ENCODE measurements at places on chromosomes 11 and 22.

DNA sequence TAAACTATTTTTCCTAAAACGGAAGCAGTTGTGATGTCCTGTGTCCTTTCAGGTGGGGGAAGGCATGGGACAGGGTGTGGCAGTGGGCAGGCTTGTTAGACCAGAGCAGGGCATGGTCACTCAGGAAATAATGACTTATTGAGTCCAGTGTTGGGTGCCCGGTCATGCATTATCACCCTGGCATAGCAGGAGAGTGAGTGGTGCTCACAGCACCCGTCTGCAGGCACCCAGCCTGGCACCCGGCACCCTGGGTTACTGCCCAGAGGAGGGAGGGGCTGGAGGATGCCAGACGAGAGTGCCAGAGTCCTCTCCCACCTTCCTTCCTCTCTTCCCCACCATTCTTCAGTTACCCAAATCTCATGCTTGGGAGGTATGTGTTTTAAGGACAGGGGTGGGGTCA is 59.1 kb downstream of the ST3GAL4 start:
- no peak for DNase-seq

DNA sequence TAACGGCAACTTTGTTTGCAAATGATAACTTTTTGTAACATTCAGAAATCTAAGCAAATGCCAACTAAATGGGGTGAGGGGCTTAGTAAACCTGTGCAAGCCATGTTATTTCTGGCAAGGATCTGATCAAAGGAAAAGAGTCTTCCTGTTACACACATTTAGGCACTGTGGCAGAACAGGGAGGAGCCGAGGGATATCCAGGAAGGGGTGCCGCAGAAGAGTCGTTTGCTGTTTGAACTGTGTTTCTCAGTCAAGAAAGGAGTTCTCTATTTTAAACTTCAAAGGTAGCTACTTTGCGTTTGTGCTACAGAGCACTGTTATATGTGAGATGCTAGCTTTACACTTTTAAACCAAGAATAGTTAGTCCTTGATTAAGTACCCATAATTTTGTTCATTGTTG is 175.5 kb downstream of the ETS1 start:
- DNase-seq, result no peak

DNA sequence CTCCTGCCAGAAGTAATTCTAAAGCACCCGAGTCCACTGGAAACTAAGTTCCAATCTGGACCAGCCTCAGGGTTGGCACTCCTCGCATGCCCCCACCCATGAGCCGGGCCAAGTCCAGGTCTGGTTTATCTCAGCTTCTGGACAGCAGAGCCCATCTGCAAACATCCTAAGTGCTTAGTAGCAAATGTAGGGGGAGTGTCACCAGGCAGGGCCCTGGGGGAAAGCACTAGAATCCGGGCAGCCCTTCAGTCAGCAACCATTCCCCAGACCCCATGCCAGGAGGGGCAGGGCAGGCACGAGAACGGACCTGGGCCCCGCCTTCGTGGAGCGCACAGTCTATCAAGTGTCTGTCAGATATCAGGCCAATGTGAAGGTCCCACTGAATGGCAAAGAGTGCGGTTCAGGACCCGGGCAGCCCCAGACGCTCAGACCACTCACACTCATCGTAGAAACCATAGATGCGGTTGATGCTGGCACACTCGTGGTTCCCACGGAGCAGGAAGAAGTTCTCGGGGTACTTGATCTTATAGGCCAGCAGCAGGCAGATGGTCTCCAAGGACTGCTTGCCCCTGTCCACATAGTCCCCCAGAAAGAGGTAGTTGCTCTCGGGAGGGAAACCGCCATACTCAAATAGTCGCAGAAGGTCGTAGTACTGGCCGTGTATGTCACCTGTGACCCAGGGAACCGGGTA is 1.3 kb downstream of the PPP1CA start:
- peak; percentile 74 for DNase-seq

GRCh38 chr11:90646266-90646665 is 423.4 kb upstream of the CHORDC1 start:
- no peak for DNase-seq

DNA sequence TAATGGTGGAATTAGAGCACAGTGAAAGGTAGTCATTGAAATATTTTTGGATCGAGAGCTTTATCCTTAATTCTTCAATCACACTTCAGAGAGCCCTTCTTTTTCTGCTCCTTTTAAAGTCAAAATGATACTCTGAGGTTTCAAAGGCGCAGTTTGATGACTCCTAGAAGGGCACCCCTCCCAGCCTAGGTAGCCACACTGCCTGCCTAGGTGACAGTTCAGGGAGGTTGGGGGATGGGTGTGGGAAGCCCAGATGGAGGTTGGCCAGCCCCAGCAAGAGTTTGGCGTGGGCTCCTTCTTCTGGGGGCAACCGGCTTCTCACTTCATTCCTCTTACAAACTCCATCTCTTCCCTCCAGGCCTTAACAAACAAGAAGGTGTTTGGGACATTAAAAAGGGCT is 28.6 kb upstream of the PHF21A start:
- DNase-seq, result no peak

- DNase-seq, result no peak
Measured at GRCh38 chr22:46598737-46599424, 21.3 kb upstream of the GRAMD4 start.

DNA sequence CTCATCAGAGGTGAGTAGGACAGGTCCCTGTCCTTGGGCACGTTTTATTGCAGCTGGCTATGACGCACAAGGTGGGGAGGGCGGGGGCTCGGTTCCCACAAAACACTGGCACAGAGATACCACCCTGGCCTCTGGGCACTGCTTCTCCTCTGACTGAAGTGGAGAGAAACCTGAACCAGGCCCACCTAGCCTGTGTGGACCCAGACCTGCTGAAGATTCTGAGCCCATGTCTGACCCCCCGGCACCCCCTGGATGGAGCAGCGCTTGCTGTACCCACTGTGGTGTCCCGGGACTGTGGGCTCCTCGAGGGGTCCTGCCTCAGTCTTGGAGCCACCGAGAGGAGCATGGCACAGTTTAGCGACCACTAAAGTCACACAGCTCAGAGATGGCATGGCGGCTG is 72.6 kb downstream of the PARVB start:
- no peak for DNase-seq

- peak; percentile 11 for DNase-seq
Measured at GRCh38 chr11:27055065-27055682, 14.6 kb downstream of the BBOX1 start.

DNA sequence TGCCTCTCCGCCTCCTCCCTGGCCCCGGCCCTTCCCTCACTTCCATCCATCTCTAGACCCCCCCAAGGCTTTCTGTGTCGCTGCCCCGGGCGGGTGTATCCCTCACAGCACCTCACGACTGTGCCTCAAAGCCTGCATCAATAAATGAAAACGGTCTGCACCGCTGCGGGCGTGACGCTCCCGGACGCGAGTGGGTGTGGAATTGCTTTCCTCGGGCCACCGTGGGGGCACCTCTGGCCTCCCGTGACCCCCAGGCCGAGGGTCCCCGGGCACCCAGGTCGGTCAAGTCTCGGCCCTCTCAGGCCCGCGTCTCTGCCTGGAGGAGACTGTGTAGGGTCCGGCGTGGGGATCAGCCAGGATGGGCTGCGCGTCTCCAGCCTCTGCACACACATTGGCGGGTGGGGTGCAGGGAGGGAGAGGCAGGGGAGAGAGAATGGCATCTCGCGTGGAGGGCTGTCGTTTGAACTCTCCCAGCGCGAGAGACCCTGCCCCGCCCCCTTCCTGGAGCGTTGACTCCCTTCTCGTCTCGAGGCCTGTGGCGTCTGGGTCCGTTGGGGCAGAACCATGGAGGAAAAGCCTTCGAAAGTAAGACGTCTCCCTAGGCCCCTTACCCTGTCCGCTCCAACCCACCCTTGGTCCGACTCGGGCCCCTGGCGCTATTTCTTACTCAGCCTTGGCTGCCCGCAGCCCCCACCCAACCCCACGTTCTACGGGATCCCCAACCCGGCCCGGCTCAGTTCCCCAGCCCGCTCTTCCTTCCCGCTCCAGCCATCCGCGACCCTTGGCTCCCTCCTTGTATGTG is at the start of gene CATSPERZ:
CATSPERZ (plus strand) TSS at position 512 of the 802 bp plus-strand sequence; CDS start at position 565, 53 bp downstream.
- DNase-seq, result no peak

GRCh38 chr11:132904607-132905006 is 627.7 kb downstream of the OPCML start:
- no peak for DNase-seq

DNA sequence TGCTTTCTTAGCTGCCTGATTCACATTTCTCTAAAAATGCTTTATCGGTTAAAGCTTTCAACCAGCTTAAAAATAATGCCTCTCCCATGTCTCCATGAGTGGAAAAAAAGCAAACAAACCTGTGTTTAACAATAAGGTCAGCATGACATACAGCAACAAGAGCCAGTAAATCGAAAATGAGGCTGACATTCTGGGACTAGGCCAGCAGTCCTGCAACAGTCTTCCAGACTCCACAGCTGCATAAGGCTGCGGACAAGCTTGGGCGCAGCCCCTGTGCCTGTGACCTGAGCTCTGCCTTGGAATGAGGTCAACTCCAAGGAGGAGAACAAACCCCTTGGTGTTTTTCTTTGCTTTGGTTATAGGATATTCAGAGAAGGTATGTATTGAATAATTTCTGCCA is 95.5 kb downstream of the PGR start:
- DNase-seq, result no peak

- no peak for DNase-seq
Measured at GRCh38 chr11:38460896-38461295, 1862.9 kb upstream of the RAG2 start.

DNA sequence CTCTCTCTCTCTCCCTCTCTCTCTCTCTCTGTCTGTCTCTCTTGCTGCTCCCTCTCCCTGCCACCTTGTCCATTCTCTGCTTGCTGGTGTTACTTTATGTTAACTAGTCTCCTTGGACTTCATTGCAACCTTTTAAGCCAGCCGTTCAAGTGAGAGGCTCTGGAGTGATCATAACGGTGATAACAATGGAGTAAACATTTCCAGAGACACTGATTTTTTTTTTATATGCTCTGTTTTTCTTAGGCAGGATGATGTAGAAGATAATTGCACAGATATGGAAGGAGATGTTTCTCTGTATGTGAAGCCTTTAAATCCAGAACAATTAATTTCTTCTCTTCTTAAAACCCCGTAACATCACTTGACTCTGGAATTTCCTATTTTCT is 287.7 kb downstream of the TMEM135 start:
- DNase-seq, result no peak

GRCh38 chr11:118200901-118201680 is 23.7 kb downstream of the JAML start:
- DNase-seq, result no peak

- DNase-seq, result no peak
Measured at GRCh38 chr11:48019595-48019994, 39.2 kb downstream of the PTPRJ start.

GRCh38 chr22:49760280-49760629 is 67.4 kb downstream of the BRD1 start:
- no peak for DNase-seq

DNA sequence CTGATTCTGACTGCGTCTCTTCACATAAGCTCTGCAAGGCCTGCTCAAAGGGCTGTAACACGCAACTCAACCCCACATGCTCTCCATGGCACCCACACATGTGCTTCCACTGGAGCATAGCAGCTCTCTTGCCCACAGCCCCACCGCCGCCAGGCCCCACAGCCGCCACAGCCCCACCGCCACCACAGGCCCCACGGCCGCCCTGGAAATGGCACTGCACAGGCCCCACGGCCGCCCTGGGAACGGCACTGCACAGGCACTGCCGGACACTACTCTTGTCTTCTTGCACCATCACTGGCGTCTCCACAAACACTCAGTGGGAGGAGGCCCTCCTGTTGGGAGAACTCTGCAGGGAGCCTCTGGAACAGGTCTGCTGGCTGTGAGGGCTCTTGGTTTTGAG is 8.6 kb downstream of the MOB2 start:
- DNase-seq, result no peak

DNA sequence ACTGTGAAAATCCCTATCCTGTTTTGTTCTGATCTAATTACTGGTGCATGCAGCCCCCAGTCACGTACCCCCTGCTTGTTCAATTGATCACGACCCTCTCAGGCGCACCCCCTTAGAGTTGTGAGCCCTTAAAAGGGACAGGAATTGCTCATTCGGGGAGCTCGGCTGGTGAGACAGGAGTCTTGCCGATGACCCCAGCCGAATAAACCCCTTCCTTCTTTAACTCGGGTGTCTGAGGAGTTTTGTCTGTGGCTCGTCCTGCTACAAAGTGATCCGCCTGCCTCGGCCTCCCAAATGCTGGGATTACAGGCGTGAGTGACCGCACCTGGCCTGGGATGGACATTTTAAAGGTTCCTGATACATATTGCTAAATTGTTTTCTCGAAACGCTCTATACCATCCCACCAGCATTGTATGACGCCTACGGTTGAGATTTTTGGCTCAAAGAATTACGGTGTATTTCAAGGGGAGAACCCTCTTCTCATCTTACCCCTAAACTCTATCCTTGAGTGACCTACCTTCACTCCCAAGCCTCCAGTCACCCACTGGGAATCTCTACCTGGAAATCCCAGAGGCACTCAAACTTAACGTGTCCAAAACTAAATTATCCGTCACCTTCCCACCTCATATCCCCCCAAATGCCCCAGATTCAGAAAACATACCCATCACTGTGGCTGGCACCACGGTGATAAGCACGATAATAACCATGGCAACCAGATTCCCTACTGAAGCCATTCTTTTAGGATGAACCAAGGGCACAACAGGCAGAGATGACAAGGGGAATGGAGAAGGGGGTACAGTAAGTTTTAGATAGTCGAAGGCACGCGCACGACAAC is 789 bp upstream of the POLA2 start:
- DNase-seq, result no peak

GRCh38 chr11:123180166-123180565 is 14.9 kb downstream of the CLMP start:
- no peak for DNase-seq

DNA sequence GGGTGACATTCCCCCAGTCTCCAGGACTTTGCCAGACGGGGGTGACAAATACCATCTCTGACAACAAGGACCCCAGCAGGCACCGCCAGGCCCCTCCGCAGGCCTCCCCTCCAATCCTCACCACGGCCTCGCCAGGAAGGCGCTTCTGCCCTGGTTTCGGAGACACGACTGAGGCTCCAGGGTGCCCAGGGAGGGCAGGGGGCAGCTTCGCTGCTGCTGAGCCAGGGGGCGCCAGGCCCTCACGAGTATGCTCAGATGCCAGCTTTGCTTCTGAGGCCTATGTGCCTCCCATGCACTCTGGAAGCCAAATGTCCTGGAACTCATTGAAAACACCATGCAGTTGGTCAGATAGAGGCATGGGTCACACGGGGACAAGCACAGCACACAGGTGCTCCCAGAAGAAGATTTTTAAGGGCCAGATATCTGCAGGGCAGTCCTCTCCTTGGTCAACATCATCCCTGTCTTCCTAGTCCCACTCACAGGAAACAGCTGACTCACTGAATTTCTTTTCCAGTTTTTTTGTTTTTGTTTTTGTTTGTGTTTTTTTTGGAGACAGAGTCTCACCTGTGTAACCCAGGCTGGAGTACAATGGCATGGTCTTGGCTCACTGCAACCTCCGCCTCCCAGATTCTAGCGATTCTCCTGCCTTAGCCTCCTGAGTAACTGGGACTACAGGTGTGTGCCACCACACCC is 19.9 kb downstream of the BID start:
- no peak for DNase-seq
